ENCODE measurements at places on chromosomes 5 and 9.

DNA sequence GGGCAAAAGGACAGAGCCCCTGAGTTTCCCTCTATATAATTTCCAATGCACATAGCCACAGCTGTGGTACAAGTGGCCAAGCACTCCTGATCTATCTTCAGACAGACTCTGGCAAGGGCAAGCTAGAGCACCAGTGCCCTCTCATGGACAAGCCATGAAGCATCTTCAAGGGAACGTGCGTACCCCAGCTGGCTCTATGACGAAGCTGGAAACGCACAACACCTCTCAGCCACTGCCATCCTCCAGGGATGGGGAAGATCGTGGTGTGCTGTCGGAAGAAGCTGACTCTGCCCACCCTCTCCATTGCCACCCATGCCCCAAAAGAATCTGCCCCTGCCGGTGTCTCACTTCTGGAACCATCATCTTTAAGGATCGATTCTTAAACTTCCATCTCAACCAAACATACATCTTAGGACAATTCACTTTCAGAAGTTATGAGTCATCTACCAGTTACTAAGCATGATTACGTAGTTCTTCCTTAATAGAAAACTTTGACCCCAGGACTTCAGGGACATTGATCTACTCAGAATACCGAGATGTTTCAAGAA, 482.9 kb downstream of the AGTPBP1 start:
- no peak for DNase-seq

DNA sequence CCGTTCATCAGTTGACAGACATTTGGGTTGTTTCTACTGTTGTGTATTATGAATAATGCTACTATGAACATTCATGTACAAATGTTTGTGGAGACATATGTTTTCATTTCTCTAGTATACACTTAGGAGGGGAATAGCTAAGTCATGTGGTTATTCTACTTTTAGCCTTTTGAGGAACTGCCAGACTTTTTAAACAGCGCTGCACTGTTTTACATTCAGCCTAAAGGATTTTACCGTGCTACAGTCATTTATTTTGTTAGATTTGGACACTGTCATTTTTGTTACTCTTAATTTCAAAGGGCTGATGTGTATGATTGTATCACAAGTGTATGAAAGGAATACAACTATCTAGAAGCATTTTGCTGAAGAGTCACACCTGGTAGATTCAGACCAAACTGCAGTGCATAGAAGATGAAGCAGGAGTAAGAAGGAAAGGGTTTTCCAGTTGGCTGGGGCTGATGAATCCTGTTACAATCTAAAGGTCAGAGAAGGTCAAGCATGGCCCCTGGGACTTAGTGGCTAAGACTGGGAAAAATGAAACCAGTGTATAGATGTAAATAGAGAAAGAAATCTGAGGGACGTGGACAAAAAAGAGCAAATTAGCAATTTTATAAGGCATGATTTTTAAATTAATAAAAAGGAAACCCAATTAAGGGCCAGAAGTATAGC, 509.7 kb downstream of the PSAT1 start:
- no peak for DNase-seq

DNA sequence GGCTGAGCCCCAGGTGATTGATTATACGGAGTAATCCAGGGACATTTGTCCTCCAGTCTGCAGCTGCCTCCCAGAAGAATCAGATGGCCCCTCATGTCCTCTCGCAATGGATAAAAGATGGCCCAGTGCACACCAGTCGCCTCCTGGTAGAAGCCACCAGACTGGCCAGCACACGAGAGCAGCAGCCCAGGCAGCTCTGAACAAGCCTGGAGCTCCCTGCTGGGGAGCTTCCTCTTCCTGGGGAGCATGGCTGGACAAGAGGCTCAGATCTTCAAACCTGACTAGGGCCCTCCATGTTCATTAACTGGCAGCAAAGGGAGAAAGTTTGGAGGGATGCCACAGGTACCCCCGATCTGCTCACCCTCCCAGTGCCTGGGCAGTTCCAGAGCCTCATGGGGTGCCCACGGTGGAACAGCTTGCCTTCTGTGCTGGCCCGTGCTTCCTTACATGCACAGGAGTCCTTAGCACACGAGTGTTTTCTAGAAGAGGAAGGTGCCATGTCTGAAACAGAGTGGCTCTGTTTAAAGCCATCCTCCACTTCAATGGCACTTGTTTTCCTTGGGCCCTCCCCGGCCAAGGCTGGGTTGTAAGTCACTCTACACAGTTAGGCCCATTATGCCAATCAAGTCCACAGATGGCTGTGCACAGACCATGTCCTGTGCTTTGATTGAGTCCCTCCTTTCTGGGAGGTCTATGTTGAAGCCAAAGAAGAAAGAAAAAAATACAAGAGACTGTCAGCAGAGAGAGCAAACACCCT, 75.6 kb downstream of the PRRT1B start:
- no peak for DNase-seq

- no peak for DNase-seq
Measured at GRCh38 chr9:128497824-128498610, 6.5 kb upstream of the GLE1 start.

DNA sequence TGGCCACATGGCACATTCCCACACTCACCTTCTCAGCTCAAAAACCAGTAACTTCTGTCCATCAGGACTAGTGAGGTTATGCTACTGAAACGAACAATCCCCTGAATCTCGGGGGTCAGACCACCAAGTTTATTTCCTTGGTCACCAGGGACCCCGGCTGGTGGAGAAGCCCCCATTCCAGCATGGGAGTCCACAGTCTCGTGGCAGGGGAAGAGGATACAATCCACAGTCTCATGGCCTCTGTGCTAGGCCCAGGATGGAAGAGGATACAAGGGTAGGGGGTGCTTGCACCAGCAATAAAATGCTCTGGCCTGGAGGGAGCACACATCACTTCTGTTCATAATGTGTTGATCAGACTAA, 7.4 kb upstream of the CARD19 start:
- DNase-seq, result no peak

- DNase-seq, result no peak
Measured at GRCh38 chr5:3157214-3157613, 405.7 kb upstream of the IRX2 start.

DNA sequence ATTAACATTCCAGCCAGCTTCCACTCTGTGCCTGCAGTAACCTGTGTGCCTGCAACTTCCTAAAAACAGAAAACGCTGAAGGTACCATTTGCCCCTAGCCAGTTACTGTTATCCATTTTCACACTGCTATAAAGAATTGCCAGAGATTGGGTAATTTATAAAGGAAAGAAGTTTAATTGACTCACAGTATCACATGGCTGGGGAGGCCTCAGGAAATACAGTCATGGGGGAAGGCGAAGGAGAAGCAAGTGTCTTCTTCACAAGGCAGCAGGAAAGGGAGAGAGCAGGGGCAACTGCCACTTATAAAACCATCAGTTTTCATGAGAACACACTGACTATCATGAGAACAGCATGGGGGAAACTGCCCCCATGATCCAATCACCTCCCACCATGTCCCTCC, 31.2 kb downstream of the PTCD2 start:
- no peak for DNase-seq
